ENCODE measurements at places on chromosomes 7 and 10.
A peak's percentile ranks its signal among the peaks of the same experiment; 100 is the strongest.

DNA sequence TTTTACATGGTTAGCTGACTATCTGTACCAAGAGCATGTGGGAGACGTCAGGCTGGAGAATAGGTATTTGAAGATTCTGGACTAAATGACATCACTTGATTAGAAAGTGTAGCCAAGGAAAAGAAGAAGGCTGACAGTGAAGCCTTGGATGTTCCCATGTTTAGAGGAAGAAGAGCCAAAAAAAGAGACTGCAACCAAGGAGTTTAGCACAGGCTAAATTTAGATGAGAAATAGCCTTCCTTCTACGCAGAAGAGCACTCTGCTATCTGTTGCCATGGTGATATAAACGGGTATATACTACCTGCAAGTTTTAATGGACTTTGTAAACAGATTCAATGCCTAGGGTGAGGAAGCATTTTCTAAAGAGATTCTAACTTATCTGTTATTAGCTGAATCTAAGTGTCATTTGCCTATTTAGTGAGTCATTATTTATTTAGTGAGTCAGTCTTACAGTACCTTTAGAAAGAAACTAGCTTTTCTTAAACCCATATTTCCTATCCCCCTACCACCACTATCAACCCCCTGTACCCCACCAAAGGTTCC is 69.8 kb downstream of the CDK6 start:
- DNase-seq = peak; percentile 42

DNA sequence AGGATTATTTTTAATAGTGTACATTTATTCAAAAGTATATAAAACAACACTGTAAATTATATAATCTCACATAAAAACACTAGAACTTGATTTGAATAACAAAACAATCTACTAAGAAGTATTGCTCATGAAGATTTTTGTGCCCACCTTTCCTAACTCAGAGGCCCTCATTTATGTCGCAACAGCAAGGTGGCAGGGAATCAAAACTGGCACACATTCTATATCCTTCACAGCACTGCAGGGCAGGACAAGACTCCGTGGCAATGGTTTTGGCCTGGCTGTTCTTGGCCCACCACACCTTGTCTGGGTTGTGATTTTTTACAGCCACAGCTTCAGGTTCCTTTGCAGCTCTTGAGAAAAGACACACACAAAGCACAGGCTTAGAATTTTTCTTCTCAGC is 3.4 kb upstream of the CUZD1 start:
- no peak for DNase-seq

- DNase-seq = peak; percentile 97
Observed at GRCh38 chr7:76291351-76292212, 10.9 kb upstream of the HSPB1 start.

- no peak for DNase-seq
Observed at GRCh38 chr7:121275204-121275603, 53.6 kb upstream of the WNT16 start.

DNA sequence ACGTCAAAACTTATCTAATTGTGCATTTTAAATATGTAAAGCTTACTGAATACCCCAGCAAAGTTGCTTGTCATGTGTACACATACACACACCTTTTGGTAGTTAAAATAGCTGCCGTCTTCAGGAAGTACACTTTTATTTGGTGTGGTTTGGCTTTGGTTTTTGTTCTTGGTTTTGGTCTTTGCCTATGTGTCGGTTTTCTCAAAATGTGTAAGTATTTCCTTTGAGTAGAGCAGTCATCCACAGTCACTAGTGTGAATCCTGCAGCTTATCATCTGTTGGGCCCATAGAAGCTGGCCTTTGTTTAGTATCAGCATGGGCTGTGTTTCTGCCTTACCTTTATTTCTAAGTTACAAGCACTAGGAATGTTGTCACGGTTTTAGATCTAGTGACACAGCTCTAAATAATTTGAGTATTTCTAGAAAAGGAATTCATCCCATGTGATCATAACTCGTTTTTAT is 35.3 kb downstream of the NET1 start:
- peak; percentile 19 for DNase-seq

DNA sequence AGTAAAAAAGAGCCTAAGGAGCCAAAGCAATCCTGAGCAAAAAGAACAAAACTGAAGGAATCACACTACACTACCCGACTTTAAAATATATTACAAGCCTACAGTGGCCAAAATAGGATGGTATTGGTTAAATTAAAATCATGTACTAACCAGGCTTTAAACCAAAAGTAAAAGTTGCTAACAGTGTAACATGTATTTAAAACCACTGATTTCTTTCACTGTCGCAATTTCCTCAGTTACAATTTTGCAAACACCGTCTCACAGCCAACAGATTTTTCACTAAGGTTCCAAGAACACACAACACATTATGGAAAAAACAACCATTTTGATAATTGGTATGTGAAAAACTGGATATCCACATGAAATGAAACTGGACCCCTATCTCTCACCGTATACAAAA is 74.0 kb downstream of the JMJD1C start:
- no peak for DNase-seq

DNA sequence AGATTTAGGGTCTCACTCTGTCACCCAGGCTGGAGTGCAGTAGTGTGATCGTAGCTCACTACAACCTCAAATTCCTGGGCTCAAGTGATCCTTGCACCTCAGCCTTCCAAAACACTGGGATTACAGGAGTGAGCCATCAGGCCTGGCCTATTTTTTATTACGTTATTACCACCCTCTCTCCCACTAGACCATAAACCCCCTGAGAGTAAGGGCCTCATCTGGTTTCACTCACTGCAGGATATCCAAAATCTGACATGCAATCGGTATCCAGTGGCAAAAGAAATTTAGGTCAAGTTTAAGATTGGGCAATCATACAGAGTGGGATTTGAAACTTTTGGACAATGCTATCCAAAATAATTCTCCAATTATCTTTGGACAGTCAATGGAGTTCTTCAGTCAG is 117.0 kb upstream of the NEBL start:
- DNase-seq = no peak

DNA sequence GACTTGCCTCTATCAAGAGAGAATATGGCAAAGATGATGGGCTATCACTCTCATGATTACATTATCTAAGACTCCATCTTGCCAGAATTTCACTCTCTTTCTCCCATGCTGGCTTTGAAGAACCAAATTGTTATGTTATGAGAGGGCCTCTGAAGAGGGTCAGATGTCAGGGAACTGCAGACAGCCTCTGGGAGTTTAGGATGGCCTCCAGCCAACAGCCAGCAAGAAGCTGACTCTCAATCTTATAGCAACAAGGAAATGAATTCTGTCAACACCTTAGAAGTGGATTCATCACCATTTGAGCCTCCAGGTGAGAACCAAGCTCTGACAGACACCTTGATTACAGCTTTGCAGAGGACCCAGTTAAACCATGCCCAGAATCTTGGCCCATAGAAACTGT is 33.6 kb downstream of the ZNF22 start:
- no peak for DNase-seq

- no peak for DNase-seq
Observed at GRCh38 chr10:2729197-2729596, 338.2 kb upstream of the PFKP start.

- DNase-seq = peak; percentile 17
Observed at GRCh38 chr10:24333736-24334135, 124.8 kb downstream of the KIAA1217 start.

- DNase-seq = no peak
Observed at GRCh38 chr7:149145031-149145845, 2.0 kb upstream of the ZNF398 start.

GRCh38 chr7:147651601-147652000 is 939.0 kb upstream of the C7orf33 start:
- DNase-seq = no peak

- no peak for DNase-seq
Observed at GRCh38 chr10:124486635-124487034, 25.0 kb downstream of the LHPP start.

GRCh38 chr7:75931680-75932079 is 16.7 kb downstream of the POR start:
- no peak for DNase-seq

DNA sequence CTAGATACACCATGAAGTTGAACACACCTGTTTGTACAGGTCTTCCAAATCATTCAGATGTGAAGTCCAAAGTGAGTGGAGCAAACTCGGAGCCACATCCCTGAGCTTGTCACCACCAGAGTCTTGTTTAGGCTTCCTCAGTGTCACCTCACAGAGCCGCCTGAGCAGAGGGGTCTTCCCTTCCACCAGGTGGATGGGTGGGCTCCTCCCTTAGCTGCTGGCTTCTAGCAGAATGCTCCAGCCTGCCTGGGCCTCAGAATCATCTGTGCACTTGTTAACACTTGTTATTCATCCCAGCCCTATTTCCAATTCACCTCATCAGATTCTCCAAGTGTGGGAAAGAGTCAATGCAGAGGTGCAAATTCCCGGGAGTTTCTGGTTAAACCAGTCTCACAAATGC is 32.5 kb downstream of the C10orf71 start:
- no peak for DNase-seq

GRCh38 chr7:8094164-8095140 is 125.9 kb downstream of the GLCCI1 start:
- DNase-seq = no peak

DNA sequence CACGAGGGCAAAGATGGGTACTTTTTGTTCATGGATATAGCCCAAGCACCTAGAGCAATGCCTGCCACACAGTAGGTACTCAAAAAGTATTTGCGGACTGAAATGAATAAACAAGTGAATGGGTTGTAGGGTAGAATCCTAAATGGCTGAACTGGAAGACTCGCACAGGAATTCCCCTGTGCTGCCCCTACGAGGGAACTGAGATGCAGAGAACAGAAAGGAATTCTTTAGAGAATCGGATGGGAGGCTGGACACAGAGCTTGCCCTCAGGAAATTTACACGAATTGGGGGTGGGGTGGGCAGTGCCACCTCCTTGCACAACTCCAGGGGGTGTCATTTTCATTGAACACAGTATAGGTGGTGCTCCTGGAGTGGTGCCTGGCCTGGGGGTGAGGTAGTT is 35.2 kb upstream of the SRGN start:
- no peak for DNase-seq

DNA sequence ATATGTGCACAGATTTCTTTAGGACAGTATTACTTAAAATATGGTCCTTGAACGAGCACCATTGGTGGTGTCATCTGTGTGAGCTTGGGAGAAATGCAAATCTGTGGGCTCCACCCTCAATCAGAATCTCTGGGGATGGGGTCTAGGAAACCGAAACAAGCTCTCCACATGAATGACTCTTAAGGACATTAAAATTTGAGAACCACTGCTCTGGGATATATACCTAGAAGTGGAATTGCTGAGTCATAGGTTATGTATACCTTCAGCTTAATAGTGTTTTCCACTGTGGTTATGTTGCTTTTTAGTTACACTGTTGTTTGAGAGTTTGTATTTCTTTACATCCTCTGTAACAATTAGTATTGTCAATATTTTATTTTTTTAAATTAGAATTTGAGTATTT is 24.0 kb downstream of the ZNRF2 start:
- no peak for DNase-seq

- no peak for DNase-seq
Observed at GRCh38 chr10:129775681-129776080, 188.4 kb downstream of the EBF3 start.

- DNase-seq = no peak
Observed at GRCh38 chr7:96157856-96158255, 164.0 kb downstream of the SLC25A13 start.

DNA sequence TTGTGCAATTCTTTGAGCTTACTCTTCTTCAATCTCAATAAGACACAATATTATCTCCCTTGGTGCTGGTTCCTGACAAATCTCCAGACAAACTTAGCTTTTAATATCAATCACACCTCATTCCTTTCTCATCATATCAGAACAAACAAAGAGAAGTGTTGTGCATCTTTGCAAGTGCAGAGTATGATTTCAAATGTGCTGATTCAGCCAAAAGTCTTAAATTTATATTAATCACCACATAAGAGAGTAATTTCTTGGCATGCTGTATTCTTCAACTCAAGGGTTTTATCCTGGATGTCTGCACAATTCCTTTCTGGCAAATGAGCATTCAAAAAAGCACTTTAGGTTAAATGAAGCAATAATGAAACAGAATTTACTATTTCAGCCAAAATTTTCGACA is 877.8 kb downstream of the ANKRD7 start:
- DNase-seq = no peak

DNA sequence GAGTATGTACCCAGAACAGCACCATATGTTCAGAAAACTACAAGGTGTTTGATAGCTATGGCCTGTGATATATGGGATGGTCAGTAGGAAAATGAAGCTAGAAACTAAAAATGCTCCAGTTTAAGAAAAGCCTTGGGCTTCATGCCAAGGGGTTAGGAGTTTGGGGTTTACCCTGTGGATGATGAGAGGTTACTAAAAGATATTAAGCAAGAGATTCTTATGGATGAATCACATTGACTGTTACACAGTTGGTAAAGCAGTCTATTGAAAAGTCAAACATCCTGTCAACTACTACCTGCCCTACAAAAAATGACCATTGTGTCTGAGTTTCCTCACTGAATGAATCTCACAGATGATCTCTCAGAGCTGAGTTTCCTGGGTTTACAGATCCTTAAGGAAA is 166.2 kb upstream of the INHBA start:
- DNase-seq = no peak

GRCh38 chr7:142535123-142535779 is 214.0 kb upstream of the PRSS1 start:
- DNase-seq = peak; percentile 90

GRCh38 chr10:29240986-29241660 is 47.7 kb upstream of the LYZL1 start:
- DNase-seq = no peak

DNA sequence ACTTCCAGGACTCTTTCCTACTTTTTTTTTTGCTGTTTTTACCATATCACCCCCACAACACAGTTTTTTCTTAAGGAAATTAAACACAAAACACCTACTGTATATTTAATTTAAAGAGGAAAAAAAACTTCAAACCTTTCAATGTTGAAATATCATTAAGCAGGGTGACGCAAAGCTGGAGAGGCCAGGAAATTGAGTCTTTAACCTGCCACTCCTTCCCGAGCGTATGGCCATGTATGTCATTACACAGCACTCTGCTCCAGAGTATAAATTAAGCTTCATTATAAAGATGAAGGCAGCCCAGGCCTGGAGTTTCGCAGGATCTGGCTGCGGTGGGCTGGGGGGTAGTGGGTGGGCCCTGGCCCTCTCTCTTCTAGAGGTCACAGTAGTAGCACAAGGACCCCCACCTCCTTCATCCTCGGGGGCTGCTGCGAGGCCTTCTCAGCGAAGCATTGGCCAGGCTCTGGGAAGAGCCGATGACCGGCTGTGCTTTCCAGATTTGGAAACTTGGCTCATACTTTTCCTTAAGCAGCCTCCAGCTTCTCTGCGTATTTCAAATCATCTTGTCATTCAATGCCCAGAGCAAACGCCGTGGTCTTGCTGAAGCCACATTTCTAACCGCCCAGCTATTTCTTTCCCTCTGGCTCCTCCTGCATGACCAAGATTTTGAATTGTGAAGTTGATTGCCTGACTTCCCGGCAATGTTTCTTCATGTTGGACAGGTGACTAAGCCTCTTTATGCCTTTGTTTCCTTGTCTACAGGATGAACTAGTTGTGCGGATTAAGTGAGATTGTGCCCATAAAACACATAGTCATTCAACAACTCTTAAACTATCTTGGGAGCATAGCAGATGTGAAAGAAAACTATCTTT is 765.1 kb downstream of the SUGCT start:
- DNase-seq = no peak

- no peak for DNase-seq
Observed at GRCh38 chr7:48295296-48295971, 124.2 kb downstream of the ABCA13 start.
